ENCODE measurements at places on chromosomes 7 and 10. TPM values are rescaled to one million over a fixed set of nuclear protein-coding genes. Genes with fewer than 3 reads are reported as not detected.

GRCh38 chr7:124643311-124643811 is 122.2 kb downstream of the GPR37 start:
- DNase-seq, result no peak

DNA sequence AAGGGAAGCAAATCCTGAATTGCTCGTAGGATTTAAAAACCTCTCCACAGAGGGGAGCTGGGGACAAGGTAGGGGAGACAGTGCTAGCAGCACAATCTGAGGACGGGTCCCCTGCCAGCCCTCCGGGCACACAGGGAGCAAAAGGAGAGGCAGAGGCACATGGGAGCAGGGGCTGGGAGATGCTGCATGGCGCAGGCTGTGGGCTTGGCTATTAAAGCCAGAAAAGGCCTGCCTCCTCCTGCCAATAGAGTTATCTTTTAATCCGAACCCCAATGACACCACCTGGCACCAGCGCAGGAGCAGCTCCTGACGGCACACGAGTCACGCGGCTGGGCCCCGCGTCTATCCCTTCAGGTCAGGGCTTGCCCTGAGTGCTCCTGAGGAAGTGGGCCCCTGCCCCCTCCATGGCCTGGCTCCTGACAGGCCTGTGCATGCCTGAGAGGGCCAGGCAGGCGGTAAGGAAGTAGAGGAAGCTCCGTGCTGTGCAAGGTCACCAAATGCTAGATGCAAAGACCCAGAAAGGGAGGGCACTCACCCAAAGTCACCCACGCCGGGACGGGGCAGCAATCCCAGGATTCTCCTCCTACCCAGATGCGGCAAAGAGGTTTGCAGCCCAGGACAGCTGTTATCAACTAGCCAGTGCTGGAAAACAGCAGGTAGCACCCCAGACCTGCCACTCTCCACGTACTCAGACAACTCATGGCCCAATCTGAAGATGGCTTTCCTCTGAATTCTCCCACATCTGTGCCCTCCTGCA is 28.1 kb downstream of the DLG5 start:
- DNase-seq, result no peak

GRCh38 chr7:26500749-26501352 is 209.2 kb downstream of the SNX10 start:
- peak; percentile 42 for DNase-seq

GRCh38 chr7:135335628-135336139 is 102.0 kb downstream of the STRA8 start:
- peak; percentile 81 for DNase-seq

- no peak for DNase-seq
These were observed 175.1 kb upstream of the PTPRZ1 start for GRCh38 chr7:121697731-121698316.

DNA sequence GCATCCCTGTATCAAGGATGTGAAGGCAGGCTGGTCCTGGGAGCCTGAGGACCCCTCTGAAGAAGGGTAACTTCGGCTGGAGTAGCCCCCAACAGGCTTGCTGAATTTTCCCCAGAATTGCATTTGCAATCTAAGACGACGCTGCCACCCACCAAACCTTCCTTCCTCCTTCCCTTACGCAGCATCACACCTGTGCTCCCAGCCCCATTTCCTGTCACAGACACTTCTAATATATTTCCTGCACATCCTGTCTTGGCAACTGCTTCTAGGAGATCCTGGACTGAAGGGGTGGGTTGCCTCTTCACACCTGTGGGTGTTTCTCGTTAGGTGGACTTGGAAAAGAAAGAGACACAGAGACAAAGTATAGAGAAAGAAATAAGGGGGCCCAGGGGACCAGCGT is 9.4 kb upstream of the PGAM1 start:
- DNase-seq, result no peak

DNA sequence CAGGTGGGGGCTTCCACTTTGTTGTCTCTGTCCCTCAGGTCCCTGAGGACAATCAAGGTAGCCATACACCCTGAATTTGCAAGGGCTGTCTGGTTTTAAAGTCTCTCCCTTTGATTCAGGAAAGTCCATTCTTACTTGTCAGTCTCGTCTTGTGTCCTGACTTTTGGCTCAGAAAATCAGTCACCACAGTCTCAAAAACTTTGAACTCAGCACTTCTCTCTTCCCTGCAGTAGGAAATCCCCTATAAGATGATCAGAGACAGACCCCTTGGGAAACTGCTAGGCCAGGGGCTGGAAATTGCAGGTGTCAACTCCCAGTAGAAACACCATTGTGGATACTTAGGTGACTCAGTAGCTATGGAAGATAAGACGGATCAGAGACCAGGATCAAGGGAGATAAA is 73.1 kb downstream of the CDC123 start:
- DNase-seq, result no peak

DNA sequence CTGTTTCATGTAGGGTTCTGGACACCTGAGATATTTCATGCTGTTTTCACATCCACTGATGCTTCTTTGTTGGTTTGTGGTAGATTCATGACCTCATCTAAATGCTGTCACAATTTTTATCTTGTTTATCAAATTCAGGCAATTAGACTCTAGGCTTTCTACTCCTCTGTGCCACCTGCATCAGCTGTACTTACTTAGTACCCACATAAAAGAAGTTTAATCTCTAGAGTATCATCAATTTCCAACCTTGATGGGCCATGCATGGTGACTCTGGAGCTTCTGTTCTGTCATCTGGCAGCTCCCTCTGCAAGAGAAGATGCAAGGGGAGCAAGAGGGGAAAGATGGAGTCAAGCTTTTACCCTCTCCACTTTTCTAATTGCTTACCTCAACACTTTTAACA is 195.9 kb upstream of the VWC2 start:
- DNase-seq, result no peak

DNA sequence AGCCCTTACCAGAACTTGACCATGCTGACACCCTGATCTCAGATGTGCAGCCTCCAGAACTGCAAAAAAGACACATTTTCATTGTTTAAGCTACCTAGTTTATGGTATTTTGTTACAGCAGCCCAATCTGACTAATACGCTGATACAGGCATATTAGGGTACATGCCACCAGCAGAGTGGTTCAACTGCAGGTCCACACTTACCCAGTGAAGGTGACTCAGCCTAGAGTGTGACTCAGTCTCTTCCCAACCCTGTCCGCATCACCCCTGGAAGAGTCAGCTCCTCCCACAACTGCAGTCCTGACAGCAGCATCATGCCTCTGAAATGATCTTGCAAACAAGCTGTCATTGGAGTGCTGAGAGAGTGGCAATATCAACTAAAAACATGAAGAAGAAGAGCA is 30.8 kb upstream of the GOT1 start:
- peak; percentile 74 for DNase-seq

DNA sequence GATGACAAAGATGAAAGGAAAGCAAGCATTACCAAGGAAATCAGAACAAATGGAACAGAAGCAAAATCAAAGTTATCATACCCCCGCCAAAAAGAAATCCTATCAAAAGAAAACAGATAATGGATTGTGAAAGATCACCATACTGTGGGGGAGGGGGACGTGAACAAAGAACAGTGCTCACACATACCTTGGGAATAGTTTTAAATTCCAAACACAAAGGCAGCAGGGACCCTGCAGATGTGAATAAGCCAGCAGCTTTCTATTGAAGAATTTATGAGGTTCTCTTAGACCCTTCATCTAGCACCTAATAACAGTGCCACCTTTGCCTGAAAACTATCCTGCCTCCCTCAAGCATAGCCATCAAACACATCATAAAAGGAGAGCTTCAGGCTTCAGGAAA is 94.0 kb downstream of the AKR1D1 start:
- DNase-seq, result no peak

GRCh38 chr7:100626530-100627237 is 14.3 kb downstream of the MOSPD3 start:
- peak; percentile 94 for DNase-seq

- no peak for DNase-seq
These were observed 221.5 kb upstream of the GHITM start for GRCh38 chr10:83917537-83918506.

- peak; percentile 60 for DNase-seq
These were observed 129.7 kb downstream of the PLCE1 start for GRCh38 chr10:94123258-94123995.

- peak; percentile 15 for DNase-seq
These were observed 35.1 kb downstream of the SMNDC1 start for GRCh38 chr10:110269374-110270318.

ARPC1A gene
- 326 TPM for total RNA-seq
